ENCODE measurements at places on chromosomes 7 and 10. TPM values are rescaled to one million over a fixed set of nuclear protein-coding genes. Genes with fewer than 3 reads are reported as not detected.

The C10orf53 gene
- not detected for total RNA-seq

The HOXA2 gene
- 1.2 TPM for total RNA-seq

The CEP55 gene
- 0.16 TPM for total RNA-seq

The CYP2C8 gene
- 0.90 TPM for total RNA-seq

The UTF1 gene
- not detected for total RNA-seq

The MBLAC1 gene
- 1.7 TPM for total RNA-seq

GRCh38 chr7:83150310-83150709, 12.4 kb downstream of the PCLO start:
- no peak for DNase-seq

- no peak for DNase-seq
These were observed 29.9 kb downstream of the GSAP start for GRCh38 chr7:77386165-77386822.

- DNase-seq = no peak
These were observed 13.4 kb downstream of the TNS3 start for GRCh38 chr7:47568547-47568946.

Data from mesenteric fat pad (tissue), 1 donor.